CD4-positive, alpha-beta memory T cell (primary cell): ENCODE measurements at places on chromosomes 12 and 14.

- no peak for DNase-seq
Measured at GRCh38 chr12:87866578-87867292, 162.5 kb downstream of the C12orf50 start.

DNA sequence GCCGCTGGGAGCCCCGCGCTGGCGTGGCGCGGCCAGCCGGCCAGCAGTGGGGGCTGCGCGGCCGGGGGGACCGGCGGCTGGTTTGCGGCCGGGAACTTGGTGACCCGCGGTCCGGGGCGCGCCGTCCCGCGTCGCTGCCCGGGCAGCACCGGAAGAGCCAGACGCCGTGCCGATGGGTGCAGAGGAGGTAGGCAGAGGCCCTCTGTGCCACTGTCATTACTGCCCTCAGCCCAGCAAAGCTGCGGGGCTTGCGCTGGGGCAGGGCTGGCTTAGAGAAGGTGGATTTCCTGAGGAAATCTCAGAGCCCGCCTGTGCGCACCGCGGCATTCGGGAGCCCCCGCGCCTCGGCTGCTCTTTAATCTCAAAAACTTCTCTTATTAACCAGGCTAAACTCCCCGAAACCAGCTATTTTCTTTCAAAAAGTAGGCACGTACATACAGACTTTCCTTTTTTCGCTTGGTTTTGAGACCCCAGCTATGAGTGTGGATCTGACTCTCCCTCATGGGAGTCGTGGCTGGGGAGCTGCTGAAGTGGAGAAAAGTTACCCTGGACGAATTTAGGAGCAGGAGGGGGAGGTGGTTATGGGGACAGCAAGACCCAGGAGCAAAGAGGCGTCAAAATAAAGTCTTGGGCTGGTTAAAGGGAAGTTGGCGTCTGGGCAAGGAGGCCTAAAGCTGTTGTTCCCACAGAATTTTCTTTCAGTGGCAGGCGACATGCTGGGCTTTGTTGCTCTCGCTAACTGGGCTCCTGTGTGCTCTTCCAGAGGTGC lies 802 bp downstream of the SUSD6 start:
- DNase-seq = peak; percentile 51

DNA sequence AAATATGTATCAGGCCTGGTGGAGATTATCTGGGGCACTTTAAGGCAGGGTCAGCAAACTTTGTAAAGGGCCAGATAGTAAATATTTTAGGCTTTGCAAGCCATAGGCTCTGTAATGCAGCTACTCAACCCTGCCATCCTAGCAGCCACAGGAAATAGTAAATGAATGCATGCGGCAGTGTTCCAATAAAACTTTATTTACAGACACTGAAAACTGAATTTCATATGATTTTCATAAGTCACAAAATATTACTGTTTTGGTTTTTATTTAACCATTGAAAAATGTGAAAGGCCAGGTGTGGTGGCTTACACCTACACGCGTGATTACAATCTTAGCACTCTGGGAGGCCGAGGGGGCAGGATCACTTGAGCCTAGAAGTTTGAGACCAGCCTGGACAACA lies 3.2 kb upstream of the CAMKK2 start:
- DNase-seq = no peak

DNA sequence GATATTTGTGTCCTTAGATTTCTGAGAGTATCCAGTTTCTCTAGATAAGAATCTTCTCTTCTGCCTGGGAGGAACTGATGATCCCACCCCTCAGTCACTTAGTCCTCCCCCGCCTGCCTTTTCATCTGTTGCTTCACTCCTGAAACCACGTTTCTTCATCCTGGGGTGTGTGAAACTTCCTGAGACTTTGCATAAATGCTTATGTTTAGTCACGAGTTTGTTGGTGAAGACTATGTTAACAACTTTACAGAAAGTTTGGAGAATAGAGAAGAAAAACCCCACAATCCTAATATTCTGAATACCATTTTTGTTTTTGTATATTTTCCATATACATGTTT lies 33.2 kb downstream of the MARK3 start:
- DNase-seq = no peak

GRCh38 chr14:104541905-104542465 lies 37.6 kb upstream of the C14orf180 start:
- no peak for DNase-seq

DNA sequence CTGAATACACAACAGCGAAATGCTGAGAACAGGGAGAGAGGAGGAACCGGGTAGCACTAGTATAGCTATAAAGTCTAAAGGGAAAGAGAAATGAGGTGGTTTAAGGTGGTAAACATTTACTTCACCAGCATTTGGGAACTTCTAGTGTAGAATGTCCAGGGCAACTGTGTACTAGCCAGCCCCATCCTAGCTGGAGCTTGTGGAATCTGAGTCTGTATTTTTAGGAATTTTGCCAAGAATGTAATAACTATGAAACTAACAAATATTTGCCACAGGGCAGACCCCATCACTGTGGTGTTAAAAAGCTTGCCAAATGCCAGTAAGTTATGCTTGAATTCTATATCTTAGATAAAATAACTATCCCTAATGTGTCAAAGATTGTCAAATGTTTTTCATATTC lies 398.9 kb upstream of the MIS18BP1 start:
- no peak for DNase-seq
